RPMI8226 (cell line): ENCODE measurements at places on chromosomes 5 and 9.

GRCh38 chr9:96014078-96014477, 138.6 kb downstream of the ERCC6L2 start:
- DNase-seq = no peak

DNA sequence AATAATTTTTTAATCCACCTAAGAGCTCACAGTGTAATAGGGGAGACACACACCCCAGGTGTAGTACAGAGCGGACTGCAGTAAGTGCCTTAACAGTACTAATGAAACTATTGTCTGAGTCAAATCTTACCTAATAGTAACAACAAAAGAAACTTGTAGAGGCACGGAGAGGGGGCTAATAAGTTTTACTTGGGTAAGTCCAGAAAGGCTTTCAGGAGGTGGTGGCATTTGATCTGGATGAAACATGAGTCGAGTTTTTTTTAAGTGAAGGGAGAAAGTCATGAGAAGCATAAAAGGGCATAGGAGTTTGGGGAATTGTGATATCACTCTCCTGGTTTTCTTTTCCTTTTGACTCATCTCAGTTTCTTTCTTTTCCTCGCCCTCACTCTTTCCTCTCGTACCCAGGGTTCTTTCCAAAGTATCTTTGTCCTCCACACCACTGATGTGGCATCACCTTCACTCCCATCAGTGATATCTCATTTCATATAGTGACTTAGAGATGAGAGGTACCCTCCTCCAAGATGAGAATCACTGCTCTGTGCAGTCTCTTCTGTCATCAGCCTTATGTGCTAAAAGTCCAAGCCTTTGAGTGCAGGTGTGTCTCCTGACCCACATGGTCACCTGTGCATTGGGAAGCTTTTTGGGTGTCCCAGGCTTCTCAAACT, 2.0 kb downstream of the CTNNA1 start:
- DNase-seq = no peak

DNA sequence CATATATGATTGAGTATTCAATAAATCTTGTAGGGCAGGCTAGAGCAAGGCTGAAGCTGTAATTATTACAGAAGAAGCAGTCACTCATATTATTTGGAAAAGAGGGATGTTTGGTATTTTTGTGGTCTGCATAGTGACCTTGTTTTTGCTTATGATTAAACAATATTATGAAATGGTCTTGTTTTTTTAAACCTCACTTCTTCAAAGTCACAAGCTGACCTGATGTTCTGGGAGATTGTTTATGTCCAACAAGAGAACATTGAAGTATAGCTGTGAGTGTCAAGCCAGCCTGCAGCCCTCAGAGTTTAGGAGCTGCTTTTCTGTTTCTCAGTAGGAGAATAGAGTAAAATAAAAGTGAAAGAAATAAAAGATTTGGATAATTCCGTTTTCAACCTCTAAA, 342.2 kb downstream of the LRRC70 start:
- no peak for DNase-seq

DNA sequence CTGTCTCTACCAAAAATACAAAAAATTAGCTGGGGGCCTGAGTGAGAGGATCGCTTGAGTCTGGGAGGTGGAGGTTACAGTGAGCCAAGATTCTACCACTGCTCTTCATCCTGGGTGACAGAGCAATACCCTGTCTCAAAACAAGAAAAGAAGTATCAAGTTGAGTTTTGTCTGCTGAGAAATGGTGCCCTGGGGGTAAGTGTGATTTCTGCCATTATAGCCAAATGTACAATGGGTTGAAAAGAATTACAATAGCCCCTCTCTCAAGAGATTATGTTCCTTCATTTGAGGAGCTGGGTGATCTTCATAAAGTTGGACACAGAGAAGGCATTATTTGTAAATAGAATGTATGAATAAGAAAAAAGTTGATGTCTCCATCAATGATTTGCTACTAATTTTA, 189.4 kb downstream of the GOLPH3 start:
- no peak for DNase-seq

GRCh38 chr9:36572515-36573418, at the start of gene MELK:
MELK (plus strand) TSS chr9:36572895; CDS start chr9:36581682, 8,787 bp downstream.
- peak; percentile 84 for DNase-seq

DNA sequence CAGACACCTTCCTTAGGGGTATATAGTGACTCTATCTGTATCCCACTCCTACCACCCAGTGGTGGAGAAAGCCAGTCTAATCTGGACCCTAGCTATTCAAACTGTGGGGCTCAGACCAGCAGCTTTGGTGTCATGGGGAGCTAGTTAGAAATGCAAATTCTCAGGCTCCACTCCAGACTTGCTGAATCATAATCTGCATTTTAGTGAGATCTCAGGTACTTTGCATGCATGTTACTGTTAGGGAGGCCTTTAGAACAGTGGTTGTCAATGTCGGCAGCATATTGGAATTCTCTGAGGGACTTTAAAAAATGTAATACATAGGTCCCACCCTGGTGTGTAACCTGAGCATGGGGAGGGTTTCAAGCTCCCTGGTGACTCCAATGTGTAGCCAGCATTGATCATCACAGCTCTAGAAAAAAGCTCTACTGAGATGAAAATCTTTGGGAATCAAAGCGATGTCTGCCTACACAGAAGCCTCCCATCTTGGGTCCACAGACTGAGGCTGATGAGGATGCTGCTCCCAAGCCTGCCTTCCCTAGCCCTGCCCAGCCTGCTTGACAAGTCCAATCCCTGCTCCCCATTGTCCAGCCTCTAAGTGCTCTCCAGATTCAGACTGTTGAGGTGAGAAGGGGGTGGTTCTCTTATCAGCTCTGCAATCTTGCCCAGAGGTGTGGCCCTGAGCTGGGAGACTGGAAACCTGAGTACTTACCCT, 11.9 kb upstream of the GM2A start:
- DNase-seq = no peak

DNA sequence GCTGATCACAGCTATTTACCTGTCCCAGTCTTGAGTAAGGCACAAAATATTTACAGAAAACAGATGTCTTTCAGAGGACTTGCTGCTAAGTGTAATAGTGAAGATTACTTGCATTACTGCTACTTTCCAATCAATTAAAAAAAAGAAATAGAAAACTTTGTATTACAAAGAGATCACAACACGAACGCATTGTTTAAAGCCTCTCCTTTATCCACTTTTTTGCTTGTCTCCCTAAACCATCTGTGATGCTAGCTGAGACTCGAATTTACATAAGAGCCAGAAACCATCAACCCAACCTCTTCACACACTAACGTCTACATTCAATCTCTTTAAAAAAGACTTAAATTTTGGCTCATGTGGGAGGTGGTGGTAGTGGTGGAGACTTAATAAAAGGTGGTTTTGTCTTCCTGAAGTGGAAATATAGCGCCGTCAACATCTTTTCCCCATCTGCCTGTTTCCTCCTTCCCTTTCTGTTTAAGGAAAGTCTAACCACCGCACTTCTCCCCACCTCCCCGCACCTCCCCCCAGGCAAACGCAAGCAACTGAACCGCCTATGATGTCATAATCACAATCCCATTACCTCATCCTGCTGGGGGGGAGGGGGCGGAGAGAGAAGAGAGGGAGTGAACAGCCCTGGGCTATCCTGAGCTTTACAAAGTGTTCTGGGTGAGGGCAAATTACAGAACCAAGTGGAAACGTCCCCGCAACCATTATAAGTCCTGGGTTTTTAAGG, 948 bp upstream of the FAM53C start:
- DNase-seq = peak; percentile 77

DNA sequence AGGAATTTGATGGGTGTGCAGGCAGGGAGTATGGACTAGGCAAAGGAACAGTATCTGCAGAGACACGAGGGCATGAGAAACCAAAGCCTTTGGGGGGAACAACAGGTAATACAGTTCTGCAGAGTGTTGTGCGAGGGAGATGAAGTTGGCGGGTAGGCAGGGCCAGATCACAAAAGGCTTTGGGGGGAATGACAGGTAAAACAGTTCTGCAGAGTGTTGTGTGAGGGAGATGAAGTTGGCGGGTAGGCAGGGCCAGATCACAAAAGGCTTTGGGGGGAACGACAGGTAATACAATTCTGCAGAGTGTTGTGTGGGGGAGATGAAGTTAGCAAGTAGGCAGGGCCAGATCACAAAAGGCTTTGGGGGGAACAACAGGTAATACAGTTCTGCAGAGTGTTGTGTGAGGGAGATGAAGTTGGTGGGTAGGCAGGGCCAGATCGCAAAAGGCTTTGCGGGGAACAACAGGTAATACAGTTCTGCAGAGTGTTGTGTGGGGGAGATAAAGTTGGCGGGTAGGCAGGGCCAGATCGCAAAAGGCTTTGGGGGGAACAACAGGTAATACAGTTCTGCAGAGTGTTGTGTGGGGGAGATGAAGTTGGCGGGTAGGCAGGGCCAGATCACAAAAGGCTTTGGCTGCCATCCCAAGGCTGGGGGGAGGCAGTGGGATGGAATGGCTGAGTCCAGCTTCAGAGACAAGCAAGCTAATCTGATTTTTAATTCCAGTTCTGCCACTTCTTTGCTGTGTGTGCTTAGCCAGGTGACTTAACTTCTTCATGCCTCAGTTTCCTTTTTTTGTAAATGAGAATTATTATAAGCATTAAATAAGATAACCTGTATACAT, 33.0 kb downstream of the FRMPD1 start:
- no peak for DNase-seq

DNA sequence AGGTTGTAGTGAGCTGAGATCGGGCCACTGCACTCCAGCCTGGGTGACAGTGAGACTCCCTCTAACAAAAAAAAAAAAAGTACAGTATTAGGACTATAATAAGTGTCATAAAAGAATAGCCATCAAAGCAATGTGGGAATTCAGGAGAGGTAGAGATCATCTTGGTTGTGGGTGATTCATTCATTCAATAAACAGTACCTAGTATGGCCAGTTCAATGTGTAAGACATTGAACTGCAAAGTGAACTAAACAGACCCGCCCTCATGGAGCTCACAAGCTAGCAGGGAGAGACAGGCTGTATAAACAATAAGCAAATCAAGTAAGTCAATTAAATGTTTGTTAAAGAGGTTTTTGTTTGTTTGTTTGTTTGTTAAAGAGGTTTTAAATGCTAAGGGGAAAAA, 146.1 kb upstream of the RANBP3L start:
- no peak for DNase-seq

DNA sequence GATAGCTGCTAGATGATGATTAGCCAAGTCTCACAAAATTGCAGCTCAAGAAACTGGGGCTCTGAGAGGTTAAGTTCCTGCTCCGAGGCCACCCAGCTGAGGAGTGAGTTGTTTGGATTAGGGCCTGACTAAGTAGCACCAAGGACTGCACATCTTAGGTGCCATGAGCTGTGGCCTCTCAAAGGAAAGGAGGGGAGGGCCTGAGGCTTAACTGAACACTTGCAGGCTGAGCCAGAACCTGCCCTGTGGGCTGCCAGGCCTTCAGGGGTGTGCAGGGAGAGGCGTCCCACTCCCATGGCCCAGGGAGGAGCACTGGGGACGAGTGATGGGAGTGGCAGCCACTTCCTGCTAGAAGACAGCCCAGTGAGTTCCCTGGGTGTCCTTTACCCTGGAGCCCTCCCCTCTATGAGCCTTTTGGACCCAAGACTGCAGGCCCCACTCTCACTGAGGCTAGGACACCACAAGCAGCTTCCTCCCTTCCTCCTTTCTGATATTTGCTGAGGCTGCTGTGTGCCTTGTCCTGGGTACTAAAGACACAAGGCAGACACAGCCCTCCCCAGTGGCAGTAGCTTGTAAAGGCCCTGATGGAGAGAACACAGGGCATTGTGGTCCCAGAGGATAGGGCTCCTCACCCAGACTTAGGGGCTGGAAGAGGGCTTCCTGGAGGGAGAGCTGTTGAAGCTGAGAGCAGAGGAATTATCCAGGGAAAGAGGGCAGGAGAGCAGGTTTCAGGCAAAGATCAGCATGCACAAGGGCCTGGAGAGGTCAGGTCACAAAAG, 22.1 kb downstream of the LMX1B start:
- peak; percentile 41 for DNase-seq

GRCh38 chr9:132702254-132702653, 32.0 kb downstream of the GTF3C4 start:
- DNase-seq = no peak

DNA sequence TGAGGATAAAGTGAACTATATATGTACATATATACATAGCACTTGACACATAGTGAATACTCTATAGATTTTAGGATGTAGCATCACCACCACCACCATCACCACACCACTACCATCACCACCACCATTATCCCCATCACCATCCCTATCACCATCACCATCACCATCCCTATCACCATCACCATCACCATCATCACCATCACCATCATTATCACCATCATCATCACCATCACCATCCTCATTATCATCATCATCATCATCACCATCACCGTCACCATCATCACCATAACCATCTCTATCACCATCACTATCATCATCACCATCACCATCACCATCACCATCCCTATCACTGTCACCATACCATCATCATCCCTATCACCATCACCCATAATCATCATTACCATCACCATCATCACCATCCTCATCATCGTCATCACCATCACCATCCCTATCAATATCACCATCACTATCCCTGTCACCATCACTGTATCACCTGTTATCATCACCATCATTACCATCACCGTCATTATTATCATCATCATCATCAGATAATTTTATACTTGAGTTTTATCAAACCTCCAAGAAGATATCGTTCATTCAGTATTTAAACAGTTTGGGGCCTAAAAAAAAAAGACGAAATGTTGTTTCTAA, 109.4 kb downstream of the CFAP90 start:
- no peak for DNase-seq

DNA sequence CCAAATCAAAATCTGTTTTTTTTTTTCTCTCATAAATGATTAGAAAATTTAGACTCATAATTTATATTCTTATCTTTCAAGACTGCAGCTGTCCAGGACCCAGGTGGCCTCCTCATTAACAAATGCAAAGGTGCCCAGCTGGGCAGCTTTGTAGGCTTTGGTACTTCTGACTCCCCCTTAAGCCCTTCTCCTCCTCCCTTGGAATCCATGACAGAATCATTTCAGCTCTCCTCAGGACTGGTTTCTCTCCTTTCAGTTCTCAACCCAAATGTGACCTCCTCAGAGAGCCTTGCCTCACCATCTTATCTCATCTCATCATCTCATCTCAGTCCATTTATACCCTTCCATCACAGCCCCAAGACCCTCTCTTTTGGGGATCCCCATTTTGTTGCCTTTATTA, 221.7 kb downstream of the KIAA0825 start:
- no peak for DNase-seq

- DNase-seq = no peak
Measured at GRCh38 chr5:61702784-61703183, 370.7 kb downstream of the ZSWIM6 start.

GRCh38 chr9:75359638-75360037, 271.3 kb downstream of the OSTF1 start:
- DNase-seq = no peak

DNA sequence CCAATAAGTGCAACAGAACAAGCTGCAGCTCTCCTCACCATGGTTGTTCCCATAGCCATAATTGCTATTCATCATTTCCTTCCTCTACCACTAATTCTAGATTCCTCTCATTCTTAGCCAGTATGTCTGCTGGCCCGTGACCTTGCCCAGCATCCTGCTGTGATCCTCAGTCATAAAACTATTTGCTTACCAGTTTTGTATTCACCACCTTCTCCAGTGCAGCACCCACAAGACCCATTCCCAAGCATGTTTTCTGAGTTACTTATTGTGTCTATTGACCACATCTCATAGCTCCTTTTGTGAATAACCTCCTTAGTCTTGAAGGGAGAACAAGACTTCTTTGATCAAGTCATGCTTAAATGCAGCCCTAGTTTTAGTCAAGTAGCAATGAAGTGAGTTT, 488.0 kb upstream of the CTNND2 start:
- no peak for DNase-seq
